CD4-positive, alpha-beta T cell (primary cell): ENCODE measurements at places on chromosomes 6 and 20. TPM values are rescaled to one million over a fixed set of nuclear protein-coding genes. Genes with fewer than 3 reads are reported as not detected.

DNA sequence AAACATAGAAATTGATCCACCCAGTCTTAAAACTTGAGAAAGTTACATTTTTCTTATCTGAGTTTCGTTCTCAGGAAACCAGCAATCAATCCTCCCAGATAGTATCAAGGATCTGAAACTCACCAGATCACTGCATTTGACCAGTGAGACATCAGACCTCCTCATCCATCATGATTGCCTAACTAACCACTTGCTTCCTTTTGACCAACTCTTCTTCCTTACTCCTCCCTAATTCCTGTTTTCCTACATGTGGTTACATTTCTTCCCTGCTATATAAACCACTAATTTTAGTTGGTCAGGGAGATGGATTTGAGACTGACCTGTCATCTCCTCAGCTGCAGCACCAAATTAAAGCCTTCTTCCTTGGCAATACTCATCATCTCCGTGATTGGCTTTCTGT is 357.1 kb upstream of the POU3F2 start:
- no peak overlapping the region for H3K27ac ChIP-seq
- no peaks in the 10 kb centered on the region for H3K4me1 ChIP-seq
- no peak overlapping the region for H3K4me3 ChIP-seq
- no peak for DNase-seq
- no peaks in the 10 kb centered on the region for H3K36me3 ChIP-seq
- H3K27me3 ChIP-seq = no peaks in the 10 kb centered on the region

DNA sequence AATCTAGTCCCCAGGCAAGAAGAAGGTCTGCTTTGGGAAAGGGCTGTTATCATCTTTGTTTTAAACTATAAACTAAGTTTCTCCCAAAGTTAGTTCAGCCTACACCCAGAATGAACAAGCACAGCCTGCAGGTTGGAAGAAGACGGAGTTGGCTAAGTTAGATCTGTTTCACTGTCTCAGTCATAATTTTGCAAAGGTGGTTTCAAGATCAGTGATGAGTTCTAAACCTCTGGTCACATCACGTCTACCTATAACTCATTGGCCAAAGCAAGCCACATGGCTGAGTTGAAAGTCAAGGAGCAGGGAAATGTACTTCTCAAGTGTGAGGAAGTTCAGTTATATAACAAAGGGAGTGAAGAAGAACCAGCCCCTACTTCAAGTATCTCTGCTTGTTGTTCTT is 50.5 kb upstream of the ECI2 start:
- H3K4me3 ChIP-seq = no peak overlapping the region
- H3K4me1 ChIP-seq = no peaks in the 10 kb centered on the region
- DNase-seq = no peak
- H3K36me3 ChIP-seq = no peaks in the 10 kb centered on the region
- H3K27me3 ChIP-seq = no peaks in the 10 kb centered on the region

- H3K36me3 ChIP-seq = no peaks in the 10 kb centered on the region
- H3K27me3 ChIP-seq = peaks cover 13% of the 10 kb centered on the region
- H3K27ac ChIP-seq = no peak overlapping the region
- H3K4me3 ChIP-seq = no peak overlapping the region
Observed at GRCh38 chr20:38331814-38332213, 14.5 kb upstream of the LBP start.

DNA sequence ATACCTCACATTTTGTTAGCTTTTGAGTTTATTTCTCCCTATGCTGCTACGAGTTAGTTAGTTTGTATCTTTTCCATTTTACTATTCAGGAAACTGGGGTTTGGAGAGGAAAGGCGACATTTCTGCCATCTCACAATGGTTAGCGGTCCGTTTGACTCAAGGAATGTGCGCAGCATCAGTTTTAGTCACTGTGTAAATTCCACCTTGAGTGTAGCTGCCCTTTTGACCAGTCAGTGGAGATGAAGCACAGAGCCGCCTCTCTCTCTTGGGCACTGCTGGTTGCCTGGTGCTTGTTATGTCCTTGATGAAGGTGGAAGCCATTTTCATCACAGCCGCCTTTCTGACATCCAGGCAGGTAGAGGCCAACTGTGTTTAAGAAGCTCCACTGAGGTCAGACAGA is 185.5 kb downstream of the SCP2D1 start:
- H3K36me3 ChIP-seq = no peaks in the 10 kb centered on the region
- no peak overlapping the region for H3K4me3 ChIP-seq
- no peaks in the 10 kb centered on the region for H3K4me1 ChIP-seq
- no peak overlapping the region for H3K27ac ChIP-seq
- no peaks in the 10 kb centered on the region for H3K27me3 ChIP-seq

GRCh38 chr20:24855848-24856247 is 93.2 kb upstream of the CST7 start:
- no peak overlapping the region for H3K4me3 ChIP-seq
- no peak overlapping the region for H3K27ac ChIP-seq
- H3K27me3 ChIP-seq = no peaks in the 10 kb centered on the region

SLC24A3 gene
- total RNA-seq = not detected

DNA sequence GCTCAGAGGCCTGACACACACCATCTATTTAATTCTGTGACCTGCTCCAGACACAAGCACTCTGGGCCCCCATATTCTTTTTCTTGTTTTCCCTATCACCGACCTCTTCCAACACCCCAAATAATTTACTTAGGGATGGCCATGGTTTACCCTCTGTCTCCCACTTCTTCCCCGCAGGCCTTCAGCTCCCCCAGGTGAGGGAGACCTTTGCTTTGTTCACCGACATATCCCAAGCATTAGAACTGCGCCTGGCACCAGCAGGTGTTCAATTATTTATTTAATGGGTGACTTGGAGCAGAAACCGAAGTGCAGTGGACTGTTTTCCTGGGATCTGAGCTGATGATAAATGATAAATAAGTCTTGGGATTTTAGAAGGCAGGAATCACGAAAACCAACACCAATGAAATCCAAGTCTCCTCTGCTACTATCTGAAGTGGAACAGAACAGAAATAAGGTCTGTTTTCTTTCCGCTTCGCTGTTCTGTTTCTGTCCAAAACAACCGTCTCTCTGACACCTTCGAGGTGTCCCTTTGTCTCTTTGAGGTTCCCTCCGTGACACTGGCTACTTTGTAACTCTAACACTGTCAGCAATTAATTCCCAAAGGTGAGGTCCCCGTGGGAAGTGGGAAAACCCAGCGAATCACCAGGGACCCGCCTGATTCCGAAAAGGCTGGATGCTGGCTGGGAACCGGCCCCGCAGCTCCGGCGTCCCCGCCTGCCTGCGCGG is 1.1 kb upstream of the RIN2 start:
- DNase-seq = no peak
- peaks cover 23% of the 10 kb centered on the region for H3K27me3 ChIP-seq
- H3K36me3 ChIP-seq = no peaks in the 10 kb centered on the region

DNA sequence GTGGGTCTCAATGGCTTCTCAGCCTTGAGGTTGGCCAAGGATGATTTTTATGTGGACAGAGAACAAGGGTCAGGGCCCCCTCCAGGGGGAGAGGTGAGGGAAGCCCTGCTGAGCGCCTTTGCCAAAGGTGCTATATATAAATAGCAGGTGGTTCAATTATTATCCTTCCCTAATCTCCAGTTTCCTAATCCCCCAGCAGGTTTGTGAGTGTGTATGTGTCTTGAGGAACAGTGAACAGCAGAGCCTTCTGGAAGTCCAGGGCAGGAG is 3.2 kb upstream of the SIRPA start:
- H3K27me3 ChIP-seq = peaks cover 20% of the 10 kb centered on the region
- no peak overlapping the region for H3K4me3 ChIP-seq
- H3K4me1 ChIP-seq = no peaks in the 10 kb centered on the region
- no peak overlapping the region for H3K27ac ChIP-seq

MOG gene
- not detected for total RNA-seq

DNA sequence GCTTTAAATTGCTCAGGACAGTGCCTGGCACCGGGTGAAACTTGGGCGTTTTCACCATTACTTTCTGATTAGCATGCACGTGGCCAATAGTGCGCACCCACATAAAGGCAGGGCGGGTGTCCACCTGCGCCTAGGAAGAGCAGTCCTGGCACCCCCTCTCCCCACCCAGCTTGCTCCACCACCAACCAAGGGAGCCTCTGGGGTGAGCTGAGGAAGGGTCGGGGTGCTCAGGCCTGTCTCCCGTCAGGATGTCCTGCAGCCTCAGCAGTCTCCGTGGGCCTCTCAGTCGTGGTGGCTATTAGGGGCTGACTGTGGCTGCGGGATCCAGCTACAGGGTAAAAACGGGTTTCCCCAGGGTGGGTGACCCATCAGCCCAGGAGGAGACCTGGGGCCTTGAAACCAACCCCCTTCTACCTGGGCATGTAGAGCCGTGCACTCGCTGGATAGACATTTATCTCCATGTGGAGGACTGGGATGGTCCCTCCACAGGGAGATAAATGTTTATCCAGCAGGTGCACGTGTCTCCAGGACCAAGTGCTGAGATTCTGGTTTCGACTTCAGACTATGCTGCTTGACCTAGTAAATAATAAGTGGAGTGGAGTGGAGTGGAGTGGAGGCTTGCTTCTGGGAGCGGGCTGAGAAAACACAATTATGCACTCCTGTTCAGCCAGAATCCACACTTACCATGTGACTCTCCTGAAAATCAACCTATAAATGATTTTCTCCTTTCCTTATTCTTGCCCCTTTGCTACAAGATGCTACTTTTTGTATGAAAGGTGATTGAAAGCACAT is 91.1 kb downstream of the ZDHHC14 start:
- H3K4me1 ChIP-seq = no peaks in the 10 kb centered on the region
- no peaks in the 10 kb centered on the region for H3K36me3 ChIP-seq
- no peak overlapping the region for H3K27ac ChIP-seq
- H3K27me3 ChIP-seq = no peaks in the 10 kb centered on the region
- no peak for DNase-seq

KIAA0408 gene
- 1.3 TPM for total RNA-seq

WFDC5 gene
- total RNA-seq = not detected

VWA7 gene
- 1.7 TPM for total RNA-seq

- no peaks in the 10 kb centered on the region for H3K27me3 ChIP-seq
- H3K4me1 ChIP-seq = no peaks in the 10 kb centered on the region
- no peak overlapping the region for H3K4me3 ChIP-seq
- H3K36me3 ChIP-seq = no peaks in the 10 kb centered on the region
- no peak for DNase-seq
Observed at GRCh38 chr6:139568956-139569538, 194.6 kb upstream of the CITED2 start.

- no peak for DNase-seq
- H3K4me3 ChIP-seq = no peak overlapping the region
- no peaks in the 10 kb centered on the region for H3K4me1 ChIP-seq
- no peaks in the 10 kb centered on the region for H3K27me3 ChIP-seq
Observed at GRCh38 chr6:128310451-128310850, 209.9 kb downstream of the PTPRK start.

RIPPLY2 gene
- not detected for total RNA-seq

GRCh38 chr6:14660806-14661579 is 543.4 kb downstream of the CD83 start:
- peaks cover 50% of the 10 kb centered on the region for H3K4me1 ChIP-seq
- H3K4me3 ChIP-seq = no peak overlapping the region
- no peaks in the 10 kb centered on the region for H3K27me3 ChIP-seq
- peak; percentile 52 for DNase-seq

PLG gene
- not detected for total RNA-seq

SRSF12 gene
- not detected for total RNA-seq

DNA sequence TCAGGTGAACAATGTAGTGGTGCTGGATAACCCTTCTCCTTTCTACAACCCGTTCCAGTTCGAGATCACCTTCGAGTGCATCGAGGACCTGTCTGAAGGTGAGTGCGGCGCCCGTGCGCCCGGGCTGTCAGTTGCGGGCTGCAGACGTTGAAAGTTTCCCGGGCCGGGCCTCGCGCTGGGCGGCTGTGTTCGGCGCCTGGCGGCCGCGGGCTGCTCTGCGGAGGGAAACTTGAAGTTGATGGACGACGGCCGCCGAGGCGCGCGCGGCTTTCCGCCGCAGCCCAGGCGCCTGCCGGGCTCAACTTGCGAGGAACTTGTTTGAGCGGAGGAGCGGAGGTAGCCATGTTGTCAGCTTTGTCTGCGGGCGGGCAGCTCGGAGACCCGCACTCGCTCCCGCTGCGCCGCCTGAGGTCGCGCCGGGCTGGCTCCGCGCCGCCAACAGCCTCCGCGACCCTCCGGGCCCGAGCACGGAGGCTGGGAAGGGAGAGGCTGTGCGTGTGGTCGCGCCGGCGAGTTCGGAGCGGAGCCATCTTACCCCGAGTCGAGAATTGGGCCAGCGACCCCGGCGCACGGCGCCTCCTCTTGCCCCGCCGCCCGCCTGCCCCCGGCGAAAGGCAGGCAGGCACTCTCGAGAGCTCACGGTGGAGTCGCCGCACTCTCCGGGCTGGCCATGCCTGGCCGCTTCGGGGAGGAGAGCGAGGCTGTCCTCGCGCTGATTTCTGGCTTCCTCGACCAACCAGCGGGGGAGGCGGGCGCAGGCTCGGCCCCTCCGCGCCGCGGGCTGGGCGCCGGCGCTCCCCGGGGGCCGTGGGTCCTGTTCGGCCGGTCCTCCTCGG is 691 bp downstream of the ASF1A start:
- H3K4me3 ChIP-seq = peak overlapping the region; percentile 94
- peak overlapping the region; percentile 61 for H3K27ac ChIP-seq
- peaks cover 18% of the 10 kb centered on the region for H3K36me3 ChIP-seq

MEI4 gene
- total RNA-seq = not detected
